ENCODE measurements at places on chromosomes 5 and 9. TPM values are rescaled to one million over a fixed set of nuclear protein-coding genes. Genes with fewer than 3 reads are reported as not detected.
A peak's percentile ranks its signal among the peaks of the same experiment; 100 is the strongest.

DNA sequence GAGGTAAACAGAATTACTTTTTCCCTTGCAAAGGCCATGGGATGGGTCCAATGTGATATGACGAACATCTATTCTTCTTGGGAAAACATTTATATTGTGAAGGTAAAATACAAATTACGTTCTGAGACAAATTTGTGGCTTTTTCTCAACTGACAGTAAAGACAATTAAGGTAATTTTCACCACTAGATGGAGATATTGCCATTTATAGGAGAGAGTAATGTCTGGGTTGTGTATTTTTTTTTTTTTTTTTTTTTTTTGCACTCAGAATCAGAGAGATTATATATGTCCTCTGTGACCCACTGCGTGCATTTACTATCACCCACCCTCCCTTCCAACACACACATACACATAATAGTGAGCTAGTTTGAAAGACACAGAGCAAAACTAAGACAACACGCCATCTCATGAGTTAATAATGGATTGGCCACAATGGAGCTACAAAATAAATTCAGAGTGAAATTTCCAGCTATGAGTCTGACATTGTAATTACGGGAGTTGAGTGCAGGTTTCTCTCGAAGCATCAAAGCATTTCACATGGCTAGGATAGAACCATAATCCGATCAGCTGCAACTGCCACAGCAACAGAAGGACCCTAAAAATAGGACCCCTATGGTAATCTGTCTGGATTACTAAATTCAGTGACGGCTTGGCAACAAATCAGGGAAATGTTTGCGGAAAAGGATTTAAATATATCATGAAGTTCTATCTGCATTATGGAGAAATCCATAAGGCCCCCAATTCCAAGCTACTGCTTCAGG lies 49.2 kb downstream of the ANXA1 start:
- DNase-seq: peak; percentile 12

DNA sequence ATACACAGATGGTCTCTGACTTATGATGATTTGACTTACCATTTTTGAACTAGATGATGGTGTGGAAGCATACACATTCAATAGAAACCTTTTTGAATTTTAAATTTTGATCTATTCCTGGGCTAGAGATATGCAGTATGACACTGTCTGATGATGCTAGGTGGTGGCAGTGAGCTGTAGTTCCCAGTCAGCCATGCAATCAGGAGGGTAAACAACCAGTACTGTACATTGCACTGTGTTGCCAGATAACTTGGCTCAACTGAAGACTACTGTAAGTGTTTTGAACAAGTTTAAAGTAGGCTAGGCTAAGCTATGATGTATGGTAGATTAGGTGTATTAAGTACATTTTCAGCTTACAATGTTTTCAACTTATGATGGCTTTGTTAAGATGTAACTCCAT lies 859.1 kb upstream of the ARRDC3 start:
- DNase-seq: no peak

The ELOVL7 gene
- 77.3 TPM for polyA plus RNA-seq

The CDH12 gene
- 1.1 TPM for polyA plus RNA-seq

The SH3PXD2B gene
- 11.0 TPM for polyA plus RNA-seq

GRCh38 chr9:82949203-82949602 lies 113.7 kb downstream of the RASEF start:
- DNase-seq: no peak

The MSMP gene
- 0.61 TPM for polyA plus RNA-seq

The NUTM2G gene
- polyA plus RNA-seq: 0.88 TPM

The AIF1L gene
- 7.5 TPM for polyA plus RNA-seq

- no peak for DNase-seq
These were observed 742.8 kb downstream of the NR2F1-AS1 start for GRCh38 chr5:92838253-92838652.

GRCh38 chr5:168612996-168613395 lies 33.8 kb upstream of the PANK3 start:
- DNase-seq: peak; percentile 33

DNA sequence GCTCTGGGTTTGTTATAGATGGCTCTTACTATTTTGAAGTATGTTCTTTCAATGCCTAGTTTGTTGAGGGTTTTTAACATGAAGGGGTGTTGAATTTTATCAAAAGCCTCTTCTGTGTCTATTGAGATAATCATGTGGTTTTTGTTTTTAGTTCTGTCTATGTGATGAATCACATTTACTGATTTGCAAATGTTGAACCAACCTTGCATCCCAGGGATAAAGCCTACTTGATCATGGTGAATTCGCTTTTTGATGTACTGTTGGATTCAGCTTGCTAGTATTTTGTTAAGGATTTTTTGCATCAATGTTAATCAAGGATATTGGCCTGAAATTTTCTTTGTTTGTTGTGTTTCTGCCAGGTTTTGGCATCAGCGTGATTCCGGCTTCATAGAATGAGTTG lies 25.5 kb downstream of the CCDC180 start:
- no peak for DNase-seq

DNA sequence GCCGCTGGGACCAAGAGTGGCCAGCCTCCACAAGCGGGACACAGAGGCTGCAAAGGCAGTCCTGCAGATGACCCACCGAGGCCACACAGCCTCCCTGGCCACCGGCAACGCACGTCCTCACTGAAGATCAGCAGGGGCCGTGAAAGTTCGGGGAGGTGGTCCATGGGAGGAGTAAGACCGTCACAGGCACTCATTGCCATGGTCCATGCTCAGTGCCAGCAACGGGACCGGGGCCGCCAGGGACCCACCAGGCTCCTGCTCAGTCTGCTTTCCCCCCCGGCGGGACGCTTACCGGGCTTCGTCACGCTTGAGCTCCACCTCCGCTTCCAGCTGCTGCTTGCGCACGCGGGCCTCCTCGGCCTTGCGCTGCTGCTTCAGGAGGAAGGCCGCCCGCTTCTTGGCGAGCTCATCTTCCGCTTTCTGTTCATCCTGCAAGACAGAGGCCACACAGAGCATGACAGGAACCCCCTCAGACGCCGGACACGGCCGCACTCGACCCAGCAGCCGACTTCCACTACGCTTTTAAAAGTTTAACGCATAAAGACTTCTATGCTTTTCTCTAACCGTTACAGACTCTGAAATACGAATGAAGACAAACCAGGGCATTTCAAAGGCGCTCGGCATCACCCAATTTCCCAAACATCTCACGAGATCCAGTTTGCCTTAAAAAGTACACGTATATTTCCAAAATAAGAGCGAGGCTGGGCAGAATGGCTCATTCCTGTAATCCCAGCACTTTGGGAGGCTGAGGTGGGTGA lies 88.4 kb downstream of the CAMSAP1 start:
- no peak for DNase-seq

GRCh38 chr5:13536933-13537332 lies 407.6 kb downstream of the DNAH5 start:
- no peak for DNase-seq

DNA sequence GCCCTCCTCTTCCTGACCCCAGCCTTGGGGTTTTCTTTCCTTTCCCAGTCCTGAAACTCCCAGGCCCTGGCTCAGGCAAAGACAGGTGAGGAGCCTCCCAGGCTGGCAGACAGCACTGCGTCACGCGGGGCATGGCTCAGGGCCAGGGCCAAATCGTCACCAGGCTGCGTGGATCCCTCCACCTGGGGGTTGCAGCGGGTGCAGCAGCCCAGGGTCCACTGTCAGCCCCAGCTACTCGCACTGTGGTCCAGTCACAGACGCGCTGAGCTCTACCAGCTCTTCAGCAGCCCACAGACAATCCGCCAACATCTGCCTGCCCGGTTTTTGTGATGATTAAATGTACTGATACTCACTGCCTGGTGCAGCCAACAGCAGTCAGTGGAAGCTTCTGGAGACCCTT lies 12.1 kb downstream of the FAM78A start:
- DNase-seq: no peak

The MACIR gene
- polyA plus RNA-seq: 31.2 TPM

The GFM2 gene
- polyA plus RNA-seq: 26.1 TPM

DNA sequence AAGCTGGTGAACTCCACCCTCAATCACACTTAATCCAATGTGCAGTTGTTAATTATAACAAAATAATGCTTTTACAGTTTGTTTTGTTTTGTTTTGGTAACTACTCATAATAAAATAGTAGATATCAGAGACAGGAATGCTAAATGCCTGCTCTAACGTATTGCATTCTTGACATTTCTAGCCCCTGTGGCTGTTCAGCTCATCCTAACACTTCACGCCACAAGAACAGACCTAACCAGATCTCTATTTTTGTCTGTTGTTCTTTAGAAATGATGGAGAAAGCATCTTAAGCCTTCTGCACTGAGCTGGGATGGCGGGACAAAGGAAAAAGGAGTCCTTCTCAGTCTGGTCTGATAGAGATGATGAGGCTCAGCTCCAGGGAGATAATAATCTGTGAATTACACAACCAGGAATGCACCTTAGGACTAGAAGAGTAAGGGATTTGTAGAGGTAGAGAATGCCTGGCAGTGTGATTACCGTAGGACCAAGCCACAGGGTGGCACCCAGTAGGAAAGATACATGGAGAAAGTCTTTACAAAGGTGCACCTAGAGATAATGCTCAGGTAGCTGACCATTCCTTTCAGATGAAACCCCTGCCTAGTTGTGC lies 628.8 kb downstream of the PDE4D start:
- DNase-seq: no peak

DNA sequence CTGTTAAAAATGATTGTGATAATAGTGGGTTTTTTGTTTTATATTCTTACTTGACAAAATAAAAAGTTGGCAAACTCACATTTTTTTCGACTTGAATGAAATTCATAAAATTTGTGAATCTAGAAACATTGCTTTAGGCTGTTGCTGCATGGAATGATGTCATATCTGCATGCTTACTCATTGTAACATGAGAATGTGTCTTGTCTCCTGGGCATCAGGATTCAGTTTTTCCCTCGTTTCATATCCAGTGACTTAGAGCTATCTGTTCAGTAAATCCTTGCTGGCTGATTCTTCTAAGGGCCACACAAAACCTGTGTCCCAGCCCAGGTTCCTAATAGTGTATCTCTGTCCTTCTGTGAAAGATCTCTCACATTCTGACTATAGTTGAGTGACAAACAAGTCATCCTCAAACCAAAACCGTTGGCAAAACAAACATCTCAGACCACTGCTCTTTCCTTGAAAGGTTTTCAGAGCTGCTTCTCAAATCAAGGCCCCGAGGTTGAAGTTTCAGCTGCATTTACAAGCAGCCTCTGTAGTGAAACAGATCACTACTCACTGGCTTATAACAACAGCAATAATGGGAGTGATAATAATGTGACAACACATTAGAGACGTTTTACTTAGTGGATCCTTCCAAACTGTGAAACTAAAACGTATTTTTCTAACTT lies 95.0 kb downstream of the NPR3 start:
- DNase-seq: no peak

DNA sequence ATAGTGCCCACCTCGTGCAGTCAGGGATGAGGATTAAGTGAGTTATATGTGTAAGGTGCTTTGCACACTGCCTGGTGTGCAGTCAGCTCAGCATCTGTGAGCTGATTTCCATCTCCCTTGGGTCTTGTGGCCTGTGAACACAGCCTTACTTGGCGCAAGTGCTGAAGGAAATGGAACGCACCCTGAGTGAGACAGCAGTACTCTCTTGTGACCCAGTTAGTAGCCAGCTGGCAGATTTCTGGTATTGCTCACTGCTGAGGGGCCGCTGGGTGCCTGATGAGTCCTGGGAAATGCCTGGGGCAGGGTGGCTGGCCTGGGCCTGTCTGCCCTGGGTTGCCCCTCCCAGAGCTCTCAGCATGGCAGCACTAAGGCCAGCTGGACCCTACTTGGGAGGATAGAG lies 90.9 kb upstream of the BOD1 start:
- no peak for DNase-seq

GRCh38 chr9:98836206-98836605 lies 28.7 kb downstream of the GALNT12 start:
- DNase-seq: no peak

DNA sequence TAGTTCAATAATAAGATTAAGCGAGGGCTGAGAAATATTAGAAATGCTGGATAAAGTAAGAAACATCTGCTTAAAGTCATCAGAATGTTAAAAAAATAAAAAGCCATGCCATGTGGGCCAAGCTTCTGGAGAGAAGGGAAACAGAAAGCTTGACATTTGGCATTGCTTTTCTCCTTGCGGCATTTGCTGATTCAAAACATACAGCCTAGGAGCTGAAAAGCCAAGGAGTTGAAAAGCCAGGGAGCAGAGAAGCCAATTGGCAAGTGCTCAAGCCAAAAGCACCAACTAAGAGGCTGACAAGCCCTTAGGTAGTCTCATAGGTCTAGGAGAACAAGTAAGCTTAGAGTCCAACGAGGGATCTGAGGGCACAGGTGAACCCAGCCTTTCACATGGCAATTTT lies 754.3 kb downstream of the TLE4 start:
- DNase-seq: no peak

The SLC36A2 gene
- not detected for polyA plus RNA-seq

The TOR4A gene
- 18.4 TPM for polyA plus RNA-seq

The TPM2 gene
- 463 TPM for polyA plus RNA-seq

DNA sequence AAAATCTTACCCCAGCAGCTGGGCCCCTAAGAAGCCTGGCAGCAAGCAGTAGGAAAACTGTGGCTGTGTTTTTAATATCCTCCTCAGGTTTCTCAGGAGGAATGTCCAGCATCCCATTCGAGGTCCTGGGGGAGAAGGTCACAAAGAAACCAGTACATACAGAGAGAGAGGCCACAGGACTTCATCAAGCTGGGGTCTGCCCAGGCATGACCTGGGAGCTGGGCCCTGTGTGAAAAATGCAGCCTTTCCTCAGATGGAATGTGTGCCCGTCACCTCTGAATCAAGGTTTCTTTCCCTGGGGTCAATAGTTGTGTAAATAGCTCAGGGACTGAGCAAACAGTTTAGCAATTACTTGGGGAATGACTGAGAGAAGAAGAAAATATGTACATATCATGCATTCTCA lies 33.9 kb upstream of the RAD23B start:
- DNase-seq: no peak

DNA sequence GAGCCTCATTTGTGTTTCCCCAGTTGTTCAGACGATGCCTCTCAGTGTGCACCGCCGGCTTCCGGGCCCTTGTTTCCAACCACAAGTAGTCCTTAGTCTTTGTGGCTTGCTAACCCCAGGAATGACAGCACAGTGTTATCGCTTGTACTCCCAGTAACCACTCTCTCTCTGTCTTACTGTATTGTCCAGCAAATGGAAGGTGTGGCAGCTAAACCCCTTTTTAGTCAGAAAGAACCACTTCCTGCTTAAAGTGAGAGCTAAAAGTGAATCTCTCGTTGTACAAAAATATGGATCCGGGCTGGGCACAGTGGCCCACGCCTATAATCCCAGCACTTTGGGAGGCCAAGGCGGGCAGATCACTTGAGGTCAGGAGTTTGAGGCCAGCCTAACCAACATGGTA lies 61.3 kb downstream of the ENC1 start:
- DNase-seq: no peak
